CD8-positive, alpha-beta memory T cell (primary cell): ENCODE measurements at places on chromosomes 5 and 9.

DNA sequence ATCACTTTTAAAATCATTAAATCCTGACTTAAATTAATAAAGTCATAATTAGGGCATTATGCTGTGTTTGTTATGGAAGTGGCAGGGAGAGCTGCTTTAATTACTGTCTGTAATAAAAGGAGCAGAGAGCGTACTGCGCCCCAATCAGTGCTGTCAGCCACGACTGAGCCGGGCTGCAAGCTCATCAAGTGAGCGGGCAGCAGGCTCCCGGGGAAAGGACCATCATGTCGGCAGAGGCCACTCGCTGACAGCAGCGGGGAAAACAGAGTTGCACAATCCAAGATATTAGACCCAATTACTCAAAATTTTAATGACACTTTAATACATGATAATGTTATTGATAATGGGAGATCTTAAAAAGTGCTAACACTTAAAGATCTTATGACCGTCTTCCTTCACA is 181.6 kb downstream of the AP3B1 start:
- peaks cover 22% of the 10 kb centered on the region for H3K36me3 ChIP-seq
- H3K27ac ChIP-seq = no peak overlapping the region
- no peak overlapping the region for H3K4me3 ChIP-seq

GRCh38 chr5:9251379-9251980 is 294.4 kb downstream of the SEMA5A start:
- no peak overlapping the region for H3K27ac ChIP-seq
- H3K36me3 ChIP-seq = no peaks in the 10 kb centered on the region
- H3K27me3 ChIP-seq = no peaks in the 10 kb centered on the region
- no peak for DNase-seq

DNA sequence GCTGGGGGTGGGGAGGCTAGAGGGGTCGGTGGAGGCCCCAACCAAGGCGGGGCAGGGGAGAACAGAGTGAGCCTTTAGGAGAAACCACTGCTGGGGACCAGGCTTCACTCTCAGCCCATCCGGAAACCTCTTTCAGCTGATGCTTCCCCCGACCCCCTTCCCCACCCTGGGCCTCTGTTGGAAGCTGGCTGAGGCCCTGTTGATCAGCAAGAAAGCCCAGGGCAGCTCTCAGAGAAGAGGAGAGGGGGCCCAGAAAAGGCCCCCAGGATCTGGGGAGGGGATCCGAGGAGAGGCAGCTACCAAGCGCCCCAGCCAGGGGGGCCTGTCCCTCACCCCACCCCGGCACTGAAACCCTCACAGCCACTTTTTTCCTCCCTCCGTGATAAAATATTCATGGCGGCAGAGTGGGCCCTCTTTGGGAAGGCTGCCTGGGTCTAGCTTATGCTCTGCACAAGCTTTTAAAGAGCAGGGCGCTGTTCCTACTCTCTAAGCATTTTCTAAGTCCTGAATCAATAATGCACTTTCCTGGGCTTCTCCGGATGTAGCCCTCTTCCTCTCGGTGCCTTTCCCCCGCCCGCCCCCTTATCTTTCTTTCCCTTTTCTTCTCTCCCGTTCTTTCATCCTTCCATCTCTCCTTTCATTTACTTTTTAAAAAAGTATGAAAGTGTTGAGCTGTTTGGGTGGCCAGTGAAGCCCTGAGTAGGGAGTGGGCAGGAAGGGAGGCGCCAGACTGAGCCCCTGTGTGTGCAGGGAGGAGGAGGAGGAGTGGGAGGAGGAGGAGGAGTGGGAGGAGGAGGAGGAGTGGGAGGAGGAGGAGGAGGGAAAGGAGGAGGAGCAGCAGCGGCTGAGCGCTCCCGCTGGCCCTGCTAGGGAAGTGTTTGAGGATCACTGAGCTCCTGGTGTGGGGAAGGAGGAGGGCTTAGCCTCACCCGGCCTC is 23.5 kb downstream of the NTNG2 start:
- no peaks in the 10 kb centered on the region for H3K4me1 ChIP-seq
- no peak overlapping the region for H3K4me3 ChIP-seq
- no peaks in the 10 kb centered on the region for H3K36me3 ChIP-seq
- H3K27me3 ChIP-seq = peaks cover 3% of the 10 kb centered on the region

DNA sequence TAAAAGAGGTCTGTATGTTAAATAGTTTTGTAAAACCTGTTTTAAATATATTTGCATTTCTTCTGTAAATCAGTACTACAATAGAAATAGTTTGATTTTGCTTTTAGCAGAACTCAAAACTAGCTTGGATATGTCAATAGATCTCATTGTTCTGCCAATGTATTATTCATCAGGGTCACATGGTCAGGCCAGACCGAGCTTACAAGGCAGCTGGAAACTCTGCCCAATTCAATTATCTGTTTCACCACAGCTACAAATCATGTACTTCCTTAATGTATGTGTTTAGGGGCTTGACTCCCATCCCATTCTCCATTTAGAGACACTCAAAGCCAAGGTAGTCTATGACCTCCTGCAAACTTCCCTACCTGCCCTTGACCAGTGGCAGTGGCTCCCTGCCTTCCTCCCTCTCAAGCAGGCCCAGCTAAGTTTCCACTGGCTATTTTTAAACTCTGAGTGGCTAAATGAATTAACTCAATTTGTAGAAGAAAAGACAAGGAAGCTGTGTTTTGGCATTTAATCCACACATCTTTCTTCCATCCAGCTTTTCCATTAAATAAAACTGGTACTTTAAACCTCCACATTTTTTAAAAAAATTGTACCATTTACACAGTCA is 46.4 kb upstream of the SELENOP start:
- H3K27me3 ChIP-seq = no peaks in the 10 kb centered on the region
- no peak for DNase-seq
- H3K27ac ChIP-seq = no peak overlapping the region
- H3K4me1 ChIP-seq = no peaks in the 10 kb centered on the region

GRCh38 chr5:125836256-125836655 is 587.0 kb upstream of the GRAMD2B start:
- H3K4me1 ChIP-seq = no peaks in the 10 kb centered on the region
- no peak overlapping the region for H3K27ac ChIP-seq

DNA sequence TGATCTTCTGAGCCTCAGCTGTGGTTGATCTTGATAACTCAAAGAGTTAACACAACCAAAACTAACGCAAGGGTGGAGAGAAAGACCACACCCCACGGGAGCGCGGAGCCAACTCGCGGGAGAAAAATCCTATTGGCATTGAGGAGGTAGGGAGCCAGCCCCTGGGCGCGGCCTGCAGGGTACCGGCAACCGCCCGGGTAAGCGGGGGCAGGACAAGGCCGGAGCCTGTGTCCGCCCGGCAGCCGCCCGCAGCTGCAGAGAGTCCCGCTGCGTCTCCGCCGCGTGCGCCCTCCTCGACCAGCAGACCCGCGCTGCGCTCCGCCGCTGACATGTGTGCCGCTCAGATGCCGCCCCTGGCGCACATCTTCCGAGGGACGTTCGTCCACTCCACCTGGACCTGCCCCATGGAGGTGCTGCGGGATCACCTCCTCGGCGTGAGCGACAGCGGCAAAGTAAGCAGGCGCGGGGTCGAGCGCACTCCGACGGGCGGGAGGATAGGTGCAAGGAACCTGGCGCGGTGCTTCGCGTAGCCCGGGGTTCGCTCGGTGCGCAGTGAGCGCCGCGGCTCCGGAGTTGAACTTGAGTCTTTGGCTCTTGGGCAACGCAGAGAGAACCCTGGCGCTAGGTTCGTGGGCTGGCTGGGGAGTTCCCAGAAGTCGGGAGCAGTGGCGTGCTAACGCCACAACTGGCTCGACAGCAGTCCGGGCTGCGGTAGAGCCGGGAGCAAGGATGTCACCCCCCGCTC is at the start of gene GDA:
Gene GDA, plus strand, starts transcription at position 210 of the 745 bp plus-strand sequence. Its CDS starts 120 bp downstream, at position 330.
- no peaks in the 10 kb centered on the region for H3K36me3 ChIP-seq
- no peak within 1 kb of the TSS for H3K4me3 ChIP-seq
- H3K4me1 ChIP-seq = no peaks in the 10 kb centered on the region
- DNase-seq = no peak

- H3K27me3 ChIP-seq = no peaks in the 10 kb centered on the region
- DNase-seq = no peak
- H3K36me3 ChIP-seq = no peaks in the 10 kb centered on the region
- H3K4me3 ChIP-seq = no peak overlapping the region
Measured at GRCh38 chr5:107541400-107541799, 129.3 kb downstream of the EFNA5 start.

- no peak for DNase-seq
- H3K4me3 ChIP-seq = no peak overlapping the region
- H3K27ac ChIP-seq = no peak overlapping the region
- H3K36me3 ChIP-seq = no peaks in the 10 kb centered on the region
Measured at GRCh38 chr9:117919538-117919937, 215.3 kb downstream of the TLR4 start.

- DNase-seq = no peak
- H3K27ac ChIP-seq = no peak overlapping the region
- peaks cover 8% of the 10 kb centered on the region for H3K4me1 ChIP-seq
- H3K27me3 ChIP-seq = peaks cover 39% of the 10 kb centered on the region
- H3K4me3 ChIP-seq = no peak overlapping the region
- H3K36me3 ChIP-seq = no peaks in the 10 kb centered on the region
Measured at GRCh38 chr5:176819476-176819875, 9.1 kb downstream of the UNC5A start.

DNA sequence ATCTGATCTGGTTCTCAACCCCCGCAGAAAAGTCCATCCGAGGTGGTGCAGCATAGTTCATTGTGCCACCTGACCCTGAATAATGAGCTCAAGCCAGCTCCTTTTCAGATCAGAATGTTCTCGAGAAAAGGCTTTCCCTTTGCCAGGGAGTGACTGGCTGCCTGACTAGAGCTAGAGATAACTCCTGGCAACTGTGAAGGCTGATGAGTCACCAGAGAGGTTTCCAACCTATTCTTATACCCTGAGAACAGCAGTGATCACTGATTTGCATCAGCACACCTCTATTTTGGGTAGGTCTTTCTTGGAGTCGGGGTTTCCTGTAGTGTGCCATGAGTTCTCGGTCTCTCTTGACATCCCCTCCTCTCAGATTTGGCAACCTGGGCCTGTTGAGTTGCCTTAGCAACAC is 127.9 kb downstream of the PIK3R1 start:
- no peak overlapping the region for H3K4me3 ChIP-seq
- no peak overlapping the region for H3K27ac ChIP-seq
- no peaks in the 10 kb centered on the region for H3K36me3 ChIP-seq
- no peaks in the 10 kb centered on the region for H3K27me3 ChIP-seq
- no peak for DNase-seq
- peaks cover 10% of the 10 kb centered on the region for H3K4me1 ChIP-seq

DNA sequence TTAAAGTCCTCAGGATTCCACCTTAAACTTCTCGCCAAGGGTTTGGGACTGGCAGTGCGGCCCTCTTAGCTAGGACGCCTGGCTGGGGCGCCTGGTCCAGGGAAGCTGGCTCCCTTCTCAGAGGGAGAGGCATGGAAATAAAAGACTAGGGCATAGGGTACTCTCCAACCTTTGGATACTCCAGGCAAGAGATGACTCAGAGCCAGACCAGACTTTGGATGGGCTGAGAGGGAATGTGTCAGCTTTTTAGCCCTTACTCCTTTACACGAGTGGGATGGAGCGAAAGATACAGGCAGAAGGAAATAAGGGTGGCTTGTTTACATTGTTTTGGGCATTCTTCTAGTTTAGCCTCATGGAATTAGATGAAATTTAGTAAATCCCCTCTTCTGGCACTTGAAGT is 48.2 kb downstream of the IL31RA start:
- H3K27me3 ChIP-seq = no peaks in the 10 kb centered on the region
- no peak for DNase-seq
- H3K36me3 ChIP-seq = no peaks in the 10 kb centered on the region
- peaks cover 13% of the 10 kb centered on the region for H3K4me1 ChIP-seq
- H3K4me3 ChIP-seq = no peak overlapping the region

DNA sequence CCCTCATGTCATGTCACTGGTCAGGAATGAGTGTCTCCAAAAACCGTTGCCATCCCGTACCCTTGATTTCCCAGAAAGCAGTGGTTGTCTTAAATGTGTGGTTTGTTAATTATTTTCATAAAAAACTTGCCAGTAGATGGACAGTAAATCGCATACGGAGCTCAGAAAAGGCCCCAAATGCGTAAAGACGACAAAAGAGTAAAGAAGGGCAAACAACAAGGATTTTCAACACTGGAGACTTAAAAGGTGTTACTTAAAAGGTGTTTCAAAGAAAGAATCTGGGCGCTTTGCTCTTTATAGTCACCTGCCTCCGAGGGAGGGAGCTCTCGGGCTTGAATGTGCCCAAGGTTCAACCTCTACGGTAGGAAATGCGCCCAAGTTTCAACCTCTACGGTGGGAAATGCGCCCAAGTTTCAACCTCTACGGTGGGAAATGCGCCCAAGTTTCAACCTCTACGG is 734 bp downstream of the KIF27 start:
- H3K27ac ChIP-seq = peak overlapping the region; percentile 87
- no peaks in the 10 kb centered on the region for H3K36me3 ChIP-seq
- no peak for DNase-seq

DNA sequence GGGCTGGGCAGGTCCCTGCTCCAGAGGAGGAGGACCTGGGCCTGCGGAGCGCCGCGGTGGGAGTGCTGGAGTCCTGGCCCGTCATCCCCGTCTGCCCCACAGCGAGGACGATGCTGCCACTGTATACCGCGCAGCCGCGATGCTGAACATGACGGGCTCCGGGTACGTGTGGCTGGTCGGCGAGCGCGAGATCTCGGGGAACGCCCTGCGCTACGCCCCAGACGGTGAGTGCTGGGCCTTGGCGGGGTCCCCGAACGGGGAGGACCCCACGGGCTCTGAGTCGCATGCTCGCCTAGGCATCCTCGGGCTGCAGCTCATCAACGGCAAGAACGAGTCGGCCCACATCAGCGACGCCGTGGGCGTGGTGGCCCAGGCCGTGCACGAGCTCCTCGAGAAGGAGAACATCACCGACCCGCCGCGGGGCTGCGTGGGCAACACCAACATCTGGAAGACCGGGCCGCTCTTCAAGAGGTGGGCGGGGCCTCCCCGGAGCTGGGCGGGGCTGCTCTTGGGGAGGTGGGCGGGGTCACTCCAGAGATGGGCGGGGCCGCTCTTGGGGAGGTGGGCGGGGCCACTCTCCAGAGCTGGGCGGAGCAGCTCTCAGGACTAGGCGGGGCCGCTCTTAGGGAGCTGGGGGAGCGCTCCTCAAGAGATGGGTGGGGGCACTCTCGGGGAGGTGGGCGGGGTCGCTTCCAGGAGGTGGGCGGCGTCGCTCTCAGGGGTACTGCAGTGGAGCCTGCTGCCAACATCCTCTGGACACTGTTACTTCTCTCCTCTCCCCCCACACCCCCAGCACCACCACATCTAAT is 13.1 kb downstream of the LRRC26 start:
- no peak overlapping the region for H3K27ac ChIP-seq
- peak overlapping the region; percentile 41 for H3K4me3 ChIP-seq
- peaks cover 13% of the 10 kb centered on the region for H3K4me1 ChIP-seq
- H3K36me3 ChIP-seq = no peaks in the 10 kb centered on the region
- DNase-seq = peak; percentile 41

DNA sequence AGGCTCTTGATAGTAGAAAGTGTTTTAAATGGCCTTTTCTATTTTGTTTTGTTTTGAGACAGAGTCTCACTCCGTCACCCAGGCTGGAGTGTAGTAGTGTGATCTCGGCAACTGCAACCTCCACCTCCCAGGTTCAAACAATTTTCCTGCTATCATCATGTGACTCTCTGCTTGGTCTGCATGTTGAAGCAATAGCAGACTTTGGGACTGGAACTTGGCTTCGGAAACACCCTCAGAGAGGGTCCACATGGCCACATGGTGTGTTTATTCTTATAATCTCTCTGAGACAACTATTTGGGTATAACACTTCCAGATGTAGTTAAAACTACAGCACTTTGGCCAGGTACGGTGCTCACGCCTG is 10.9 kb downstream of the SLC1A1 start:
- no peaks in the 10 kb centered on the region for H3K4me1 ChIP-seq
- no peaks in the 10 kb centered on the region for H3K27me3 ChIP-seq
- H3K27ac ChIP-seq = no peak overlapping the region
- no peak for DNase-seq
